ENCODE measurements at places on chromosomes 3 and 15.

- no peak for DNase-seq
Observed at GRCh38 chr3:78349571-78349970, 1309.7 kb downstream of the ROBO2 start.

GRCh38 chr3:128665362-128666021, 14.9 kb upstream of the RPN1 start:
- no peak for DNase-seq

DNA sequence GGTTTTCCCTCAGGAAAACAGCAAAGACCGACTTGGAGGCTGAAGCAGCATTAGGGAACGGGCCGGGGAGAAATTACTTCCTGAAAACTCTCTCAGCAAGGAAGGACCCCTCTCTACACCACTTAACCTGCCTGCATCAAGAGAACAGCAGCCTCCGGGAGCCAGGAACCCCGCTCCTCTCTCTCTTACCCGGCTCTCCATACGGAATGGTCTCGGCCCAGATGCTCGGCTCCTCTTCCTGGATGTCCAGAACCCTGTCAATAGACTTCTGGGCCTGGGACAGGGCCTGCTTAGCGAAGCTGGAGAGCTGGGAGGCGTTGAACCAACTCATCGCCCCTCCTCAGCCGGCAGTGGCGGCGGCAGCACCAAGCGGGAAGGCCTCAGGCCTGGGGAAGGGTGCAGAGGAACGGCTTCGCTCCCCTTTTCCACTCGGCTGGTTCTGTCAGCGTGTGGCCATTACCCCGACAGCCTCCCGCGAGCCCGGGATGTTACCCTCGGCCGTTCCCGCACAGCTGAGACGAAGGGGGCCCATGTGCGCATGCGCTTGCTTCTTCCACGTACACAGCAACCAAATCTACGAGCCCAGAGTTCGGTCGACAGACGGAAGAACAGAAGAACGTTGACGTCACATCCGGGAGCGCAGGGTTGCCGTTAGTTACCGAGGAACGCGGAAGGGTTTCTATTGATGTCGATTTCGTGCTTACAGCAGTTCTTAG, at the start of gene TMF1:
TSS of gene TMF1 (minus strand) at position 578 of the 716 bp plus-strand sequence. CDS start at position 331, 247 bp downstream.
- DNase-seq = peak; percentile 96

- DNase-seq = no peak
Observed at GRCh38 chr3:127792541-127793292, 29.6 kb downstream of the MGLL start.

GRCh38 chr3:111151438-111151837, 79.8 kb downstream of the NECTIN3 start:
- DNase-seq = no peak

DNA sequence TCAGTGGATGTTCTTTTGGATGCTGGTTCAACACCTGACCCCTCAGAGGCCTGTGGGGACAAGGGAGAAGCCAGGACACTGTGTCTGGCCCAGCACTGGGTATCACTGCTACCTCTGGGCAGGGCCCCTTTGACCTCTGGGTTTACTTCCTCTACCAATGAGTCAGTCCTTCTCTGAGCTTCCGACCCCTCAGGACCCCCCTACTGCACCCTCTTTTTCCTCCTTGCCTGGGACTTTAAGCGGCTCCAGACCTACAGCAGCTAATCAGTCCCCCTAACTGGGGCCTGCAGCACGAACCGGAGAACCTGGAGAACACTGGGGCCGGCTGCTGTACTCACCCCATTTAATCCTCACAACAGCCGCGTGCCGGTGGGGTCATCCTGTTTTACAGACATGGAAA, 3.8 kb downstream of the CHST14 start:
- no peak for DNase-seq

DNA sequence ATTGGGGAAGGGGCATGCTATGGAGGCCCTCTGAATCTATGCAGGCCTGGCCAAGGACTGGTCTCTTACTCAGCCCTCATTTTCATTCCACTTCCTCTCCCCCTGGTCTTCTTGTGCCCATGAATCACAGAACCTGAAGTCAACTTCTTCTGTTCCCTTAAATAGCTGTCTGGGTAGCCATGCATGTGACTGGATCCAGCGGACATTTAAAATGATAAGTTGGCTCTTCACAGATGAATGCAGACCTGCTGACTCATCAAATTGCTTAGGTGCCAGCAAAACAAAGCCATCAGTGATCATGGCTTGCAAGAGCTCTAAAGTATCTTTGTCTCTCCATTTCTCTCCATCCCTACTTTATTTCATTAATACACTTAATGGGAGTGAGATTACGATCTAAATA, 90.1 kb upstream of the CADPS start:
- no peak for DNase-seq

Measured in effector memory CD8-positive, alpha-beta T cell (primary cell).